ENCODE measurements at places on chromosomes 7 and 10.

- no peak for DNase-seq
Observed at GRCh38 chr7:40297741-40298311, 163.0 kb downstream of the SUGCT start.

DNA sequence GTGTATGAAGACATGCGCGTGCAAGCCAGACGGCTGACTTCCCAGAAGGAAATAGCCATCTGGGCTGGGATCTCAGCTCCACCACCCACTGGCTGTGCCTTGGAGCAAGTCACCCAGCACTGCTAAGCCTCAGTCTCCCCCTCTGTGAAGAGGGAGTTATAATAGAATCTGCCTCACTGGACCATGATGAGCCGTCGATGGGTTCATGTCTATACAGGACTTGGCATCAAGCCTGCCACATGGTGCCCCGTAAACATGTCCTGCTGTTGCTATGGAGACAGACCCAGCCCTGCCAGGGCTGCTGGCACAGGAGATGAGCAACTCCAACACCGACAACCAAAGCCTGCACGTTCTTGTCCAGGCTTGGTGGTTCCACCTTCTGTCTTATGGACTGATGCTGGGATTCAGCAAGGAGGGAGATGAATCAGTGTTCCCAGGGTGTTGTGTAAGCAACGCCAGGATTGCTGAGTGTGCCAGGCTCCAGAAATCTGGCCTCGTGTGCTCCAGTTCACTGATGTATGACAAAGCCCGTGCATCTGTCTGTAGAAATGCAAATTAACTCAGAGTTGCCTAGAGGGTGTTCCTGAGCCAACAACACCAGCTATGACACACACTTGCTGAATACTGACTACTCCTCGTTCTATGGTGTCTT is 5.6 kb downstream of the GPR15LG start:
- no peak for DNase-seq

DNA sequence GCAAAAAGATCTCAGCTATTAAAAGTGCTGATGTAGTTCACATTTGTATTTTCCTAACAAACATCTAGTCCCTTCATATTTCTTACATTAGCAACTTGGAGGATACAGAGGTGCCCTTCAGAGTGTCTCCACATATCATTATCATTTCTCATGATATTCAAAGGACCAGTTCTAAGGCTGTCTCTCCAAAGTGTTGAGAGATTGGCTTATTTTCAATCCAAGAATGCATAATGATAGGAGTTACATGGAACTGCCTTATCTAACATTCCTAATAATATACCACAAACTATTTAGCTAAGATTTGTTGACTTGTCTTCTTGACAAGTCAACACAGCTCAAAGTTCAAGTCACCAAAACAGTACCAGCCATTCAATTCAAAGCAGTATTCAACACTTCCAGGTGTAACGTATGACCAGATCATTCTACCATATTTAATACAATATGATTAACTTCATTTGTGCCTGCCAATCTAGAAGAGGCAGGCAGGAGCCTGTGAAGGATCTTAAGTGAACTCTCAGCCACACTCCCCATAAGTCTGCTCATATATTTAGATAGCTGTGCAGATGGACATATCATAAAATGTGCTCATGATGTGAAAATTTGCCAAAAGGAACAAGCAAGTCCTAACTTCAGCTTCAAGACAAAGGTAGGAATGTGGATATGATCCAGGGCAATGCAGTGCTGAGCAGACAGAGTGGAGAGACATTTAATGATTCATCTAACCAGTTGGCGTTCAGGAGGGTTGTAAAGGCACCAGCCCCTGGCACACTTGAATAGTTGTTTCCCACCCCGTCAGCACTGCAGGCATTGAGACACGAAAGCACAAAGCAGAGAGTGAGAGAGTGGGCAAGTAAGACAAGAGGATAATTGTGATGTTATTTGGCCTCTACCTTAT is 108.3 kb downstream of the MTERF1 start:
- no peak for DNase-seq

DNA sequence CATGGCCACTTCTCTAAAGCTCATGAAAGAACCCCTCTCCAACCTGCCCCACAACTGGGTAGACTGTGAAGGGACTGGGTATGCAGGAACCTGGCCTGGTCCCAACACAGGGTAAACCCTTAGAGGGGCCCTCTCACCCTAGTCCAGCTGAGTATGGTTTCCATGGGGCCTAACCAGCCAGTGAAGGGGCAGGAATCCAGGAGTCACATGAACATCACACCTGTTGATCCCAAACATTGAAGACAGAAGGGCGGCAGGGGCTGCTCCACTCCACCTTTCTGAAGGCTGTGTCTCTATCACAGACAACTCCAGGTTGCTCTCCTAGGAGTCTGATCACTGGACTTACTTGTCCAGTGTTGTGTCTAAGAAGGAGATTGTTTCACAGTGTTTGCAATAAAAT is 30.8 kb downstream of the GRID1 start:
- no peak for DNase-seq

DNA sequence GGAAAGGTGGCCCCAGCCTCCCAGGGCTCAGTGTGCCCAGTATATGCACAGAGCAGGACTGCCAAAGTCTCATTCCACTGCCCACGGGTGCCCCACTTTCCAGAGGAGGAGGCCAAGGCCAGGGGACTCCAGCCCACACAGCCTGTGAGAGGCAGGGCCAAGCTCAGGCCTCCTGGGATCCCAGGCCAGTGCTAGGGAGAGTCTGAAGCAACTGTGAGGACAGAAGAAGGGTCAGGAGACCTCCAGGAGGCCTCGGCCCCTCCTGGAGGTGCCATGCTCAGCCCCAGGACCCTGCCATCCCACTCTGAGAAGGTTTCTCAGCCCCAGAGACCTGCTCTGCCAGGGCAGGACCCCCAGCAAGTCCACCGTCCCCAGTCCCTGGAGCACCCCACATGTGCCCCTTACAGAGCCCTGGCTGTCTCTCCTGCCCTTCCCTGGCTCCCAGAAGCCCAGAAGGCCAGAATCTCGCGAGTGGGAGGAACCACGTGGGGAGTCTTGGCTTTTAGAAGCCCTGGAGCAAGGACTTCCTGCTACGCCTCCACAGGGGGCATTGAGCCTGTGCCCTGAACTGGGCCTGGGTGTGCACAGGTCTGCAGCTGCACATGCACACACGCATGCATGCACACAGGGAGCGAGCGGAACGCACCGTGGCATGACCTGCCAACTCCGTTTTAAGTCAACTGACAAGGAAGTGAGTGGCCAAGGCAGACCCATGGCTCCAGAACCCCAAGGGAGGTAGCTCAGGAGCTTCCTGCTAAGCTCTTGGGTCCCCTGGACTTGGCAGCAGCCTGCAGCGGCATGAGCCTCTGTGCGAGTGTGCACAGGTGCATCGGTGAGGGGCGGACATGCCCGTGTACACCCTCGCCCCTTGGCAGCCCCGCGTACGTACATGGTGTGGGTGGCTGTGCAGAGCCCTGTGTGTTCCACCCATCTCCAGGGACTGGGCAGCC is 33.6 kb downstream of the ZCCHC24 start:
- no peak for DNase-seq
